Stimulated activated CD4-positive, alpha-beta T cell treated with anti-CD3 and anti-CD28 coated beads, TNF-alpha, amount 100 ng/mL, for 48 hours (primary cell): ENCODE measurements at places on chromosomes 4 and X.

DNA sequence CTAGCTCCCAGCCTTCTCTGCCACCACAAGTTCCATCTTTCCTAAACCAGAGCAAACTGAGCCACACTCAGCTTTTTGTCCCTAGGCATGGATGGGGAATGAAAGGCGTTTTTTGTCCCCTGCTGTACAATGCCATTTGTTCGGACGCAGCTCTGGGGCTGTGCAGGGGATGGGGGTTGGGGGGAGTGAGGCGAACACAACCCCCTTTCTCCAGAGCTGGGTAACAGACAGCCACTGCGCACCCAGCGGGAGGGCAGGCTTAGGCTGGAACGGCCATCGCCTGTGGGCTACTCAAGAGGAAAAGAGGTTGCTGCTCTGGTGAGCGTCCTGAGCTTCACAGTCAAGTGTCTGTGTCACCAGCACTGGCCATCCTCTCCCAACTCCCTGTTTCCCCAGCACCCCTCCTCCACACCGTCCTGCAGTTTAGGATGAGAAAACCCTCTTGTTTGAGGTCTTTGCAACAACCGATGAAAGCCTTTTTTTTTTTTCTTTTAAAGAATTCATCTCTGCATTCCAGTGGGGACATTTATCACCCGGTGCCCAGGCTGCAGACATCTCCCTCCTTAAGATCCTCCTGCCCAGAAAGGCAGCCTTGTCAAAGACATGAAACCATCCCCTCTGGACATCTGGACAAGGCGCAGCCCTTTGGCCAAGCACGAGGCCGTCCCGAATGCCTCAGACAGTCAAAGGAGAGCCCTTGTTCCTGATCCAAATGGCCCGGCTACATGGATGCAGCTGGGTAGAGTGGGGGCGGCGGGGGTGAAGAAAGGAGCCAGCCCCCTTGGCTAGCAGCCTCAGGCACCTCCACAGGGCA, 419.6 kb downstream of the BCOR start:
- DNase-seq, result no peak

- no peak for DNase-seq
Measured at GRCh38 chrX:136028383-136028984, 43.2 kb downstream of the SLC9A6 start.

DNA sequence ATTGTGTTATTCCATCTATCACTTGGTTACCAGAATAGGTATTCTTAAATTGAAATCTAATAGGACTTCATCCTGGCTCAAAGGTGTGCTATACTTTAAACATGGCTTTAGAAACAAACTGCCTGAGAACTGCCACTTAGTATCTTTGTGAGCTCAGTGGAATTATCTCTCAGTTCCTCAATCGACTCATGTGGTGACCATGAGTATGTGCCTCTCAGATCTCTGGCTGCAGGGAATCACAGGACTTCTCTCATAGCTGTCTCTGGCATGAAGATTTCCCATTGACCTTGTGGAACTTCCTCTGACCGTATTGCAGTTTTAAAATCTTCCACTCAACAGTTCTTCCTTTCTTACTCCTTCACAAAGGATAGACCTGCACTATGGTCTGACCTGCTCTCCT, 681.9 kb upstream of the BOD1L1 start:
- DNase-seq, result no peak

DNA sequence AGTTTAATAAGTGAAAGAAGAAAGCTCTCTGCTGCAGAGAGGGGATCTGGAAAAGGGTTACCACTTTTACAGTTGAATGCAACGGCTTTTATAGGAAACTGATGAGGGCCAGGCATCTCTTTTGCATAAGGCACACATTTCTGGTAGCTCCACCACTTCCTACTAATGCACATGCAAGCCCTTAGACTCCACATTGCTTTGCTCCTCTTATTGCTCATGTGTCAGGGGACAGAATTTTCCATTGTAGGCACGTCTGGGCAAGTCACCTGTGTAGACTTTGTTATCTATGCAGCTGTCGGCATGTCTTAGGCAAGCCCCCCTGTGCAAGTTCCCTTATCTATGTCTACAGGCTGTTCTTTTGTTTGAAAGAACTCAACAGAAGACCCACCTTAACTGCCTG, 294.6 kb upstream of the STS start:
- no peak for DNase-seq

DNA sequence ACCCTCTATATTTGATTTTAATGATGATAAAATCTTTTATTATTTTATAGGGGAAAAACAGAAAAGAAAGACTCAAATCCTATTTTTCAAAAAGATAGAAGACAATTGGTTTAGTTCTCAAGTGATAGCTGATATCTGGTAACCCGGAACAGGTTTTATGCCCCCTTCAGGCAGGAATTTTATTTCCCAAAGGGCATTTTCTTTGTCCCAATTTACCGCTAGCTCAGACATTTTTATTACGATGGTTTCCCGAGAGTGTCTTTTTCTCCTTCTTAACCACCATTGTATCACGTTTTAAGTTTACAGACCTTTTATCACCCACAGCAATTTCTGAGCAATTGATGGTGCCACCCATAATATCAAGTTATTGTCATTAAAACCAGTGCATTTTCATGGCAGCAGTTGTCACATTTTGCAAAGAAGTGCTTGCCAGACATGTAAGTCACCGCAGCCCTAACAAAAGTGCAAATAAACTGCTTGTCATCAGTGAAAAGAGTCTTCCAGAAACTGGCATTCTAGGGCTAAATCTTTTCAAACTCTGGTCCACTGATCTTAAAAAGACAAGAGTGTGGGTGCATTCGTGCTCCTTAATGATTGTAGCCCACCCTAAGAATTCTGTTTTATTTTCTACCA, 204.8 kb upstream of the VCX start:
- no peak for DNase-seq

GRCh38 chrX:17655211-17656034, 81.9 kb upstream of the SCML1 start:
- DNase-seq, result no peak

DNA sequence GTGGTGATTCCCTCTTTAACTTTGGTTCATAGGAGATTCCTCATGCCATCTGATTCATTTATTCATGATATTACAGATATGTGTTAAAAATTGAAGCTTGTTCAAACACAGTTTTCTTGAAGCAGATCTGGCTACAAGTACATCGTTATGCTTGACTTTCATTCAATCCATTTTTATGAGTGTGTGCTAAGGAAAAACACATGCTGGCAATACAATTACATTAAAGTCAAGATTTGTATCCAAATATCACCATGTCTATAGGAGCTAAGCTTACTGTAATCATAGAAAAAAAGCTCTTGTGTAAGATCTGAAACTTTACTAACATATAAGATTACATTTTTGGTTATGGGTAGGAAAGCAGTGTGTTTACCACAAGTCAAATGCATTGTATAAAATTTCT, 151.8 kb upstream of the FAT1 start:
- no peak for DNase-seq

GRCh38 chr4:122658818-122659295, 38.0 kb upstream of the IL21 start:
- no peak for DNase-seq

GRCh38 chr4:628311-628741, 3.0 kb downstream of the PDE6B start:
- DNase-seq, result no peak

GRCh38 chrX:33188881-33189280, 22.5 kb downstream of the DMD start:
- no peak for DNase-seq
